ENCODE measurements at places on chromosomes 1 and 21.

GRCh38 chr1:193568512-193568911 is 382.1 kb upstream of the B3GALT2 start:
- DNase-seq: no peak

- no peak for DNase-seq
Measured at GRCh38 chr1:163307479-163308171, 14.1 kb upstream of the NUF2 start.

GRCh38 chr1:206679738-206680211 is 4.9 kb upstream of the MAPKAPK2 start:
- no peak for DNase-seq

DNA sequence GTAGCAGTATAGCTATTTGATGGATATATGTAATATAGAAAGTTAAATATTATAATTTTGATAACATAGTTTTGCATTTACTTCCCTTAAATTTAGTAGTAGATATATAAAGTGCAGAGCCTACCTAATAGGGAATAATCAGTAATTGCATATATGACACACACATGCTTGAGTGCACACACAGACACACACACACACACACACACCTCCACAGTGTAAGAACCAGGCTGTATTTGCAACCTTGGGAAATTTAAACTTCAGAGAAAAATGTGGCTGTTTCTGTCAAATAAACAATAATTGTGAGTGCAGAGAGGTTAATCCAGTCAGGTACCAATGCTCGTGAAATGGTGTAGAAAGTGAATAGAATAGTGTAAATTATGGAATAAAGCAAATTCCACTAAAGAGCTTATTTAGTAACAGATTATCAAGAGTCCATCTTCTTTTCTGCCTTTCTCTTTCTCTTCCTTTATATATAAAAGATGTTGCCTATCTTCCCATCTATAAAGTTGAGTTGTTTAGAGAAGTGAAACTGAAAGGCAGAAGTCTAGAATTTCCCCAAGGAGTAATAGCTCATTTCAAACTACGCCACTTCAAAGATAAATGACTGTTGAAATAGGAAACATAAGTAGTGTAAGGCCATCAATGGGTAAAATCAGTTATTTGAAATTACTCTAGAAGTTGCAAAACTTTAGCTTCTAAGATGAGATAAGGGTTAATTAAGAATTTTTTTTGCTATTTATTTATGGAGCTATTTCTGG is 273.7 kb downstream of the SRGAP2C start:
- DNase-seq: no peak
